Progenitor cell of endocrine pancreas (in vitro differentiated cells): ENCODE measurements at places on chromosomes 5 and 9.
A peak's percentile ranks its signal among the peaks of the same experiment; 100 is the strongest.

DNA sequence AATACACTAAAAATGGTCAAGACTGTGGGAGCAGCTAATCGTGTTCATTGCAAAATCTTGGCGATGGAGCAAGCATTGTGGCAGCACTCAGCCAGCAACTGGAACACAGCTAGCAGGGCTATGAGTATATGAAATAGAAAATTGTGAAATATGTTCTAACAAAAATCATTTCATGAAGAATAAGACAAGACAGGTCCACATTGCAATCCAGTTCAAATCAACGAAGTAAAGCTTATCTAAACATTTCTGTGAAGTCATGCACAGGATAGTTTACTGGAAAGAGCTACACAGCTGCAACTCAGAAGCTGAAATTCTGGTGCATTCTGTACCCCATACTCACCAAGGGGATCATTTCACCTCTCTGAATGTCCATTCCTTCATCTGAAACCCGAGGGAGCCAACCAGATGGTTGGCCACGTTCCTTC is 5.3 kb upstream of the NFIL3 start:
- DNase-seq: no peak

DNA sequence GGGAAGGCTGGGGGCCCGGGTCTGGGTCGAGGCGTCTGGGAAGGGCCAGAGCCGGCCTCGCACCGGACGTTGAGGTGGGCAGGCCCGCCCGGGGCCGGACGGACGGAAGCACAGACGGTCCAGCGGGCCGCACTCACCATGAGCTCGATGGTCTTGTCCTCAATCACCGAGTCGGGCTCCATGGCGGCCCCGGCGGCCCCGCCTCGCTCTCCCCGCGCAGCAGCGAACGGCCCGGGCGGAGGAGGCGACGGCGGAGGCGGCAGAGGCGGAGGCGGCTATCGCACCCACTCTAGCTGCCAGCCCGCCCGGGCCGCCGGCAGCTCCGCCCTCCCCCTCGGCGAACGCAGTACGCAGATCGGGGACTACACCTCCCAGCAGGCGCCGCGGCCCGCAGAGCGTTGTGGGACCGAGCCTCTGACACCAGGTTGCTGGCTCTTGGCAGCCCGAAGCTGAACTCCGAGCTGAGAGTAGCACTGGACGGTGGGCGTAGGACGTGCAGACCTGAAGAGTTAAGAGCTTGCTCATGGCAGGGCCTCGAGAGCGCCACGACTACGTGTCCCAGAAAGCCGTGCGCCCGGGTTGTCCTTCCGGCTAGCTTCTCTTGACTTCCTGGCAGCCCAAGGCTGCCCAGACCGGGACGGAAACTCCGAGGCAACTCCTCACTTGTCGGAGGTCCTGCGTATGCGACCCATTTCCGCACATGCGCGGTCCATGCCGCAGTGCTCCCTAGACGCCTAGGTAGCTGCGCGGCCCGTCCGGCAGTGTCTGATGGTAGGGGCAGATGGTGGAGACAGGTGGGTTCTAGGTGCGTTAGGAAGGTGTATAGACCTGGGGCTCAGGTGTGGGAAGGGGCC is at the start of gene FBXW11:
Gene FBXW11, minus strand, starts transcription at position 318 of the 854 bp plus-strand sequence. Its CDS starts 136 bp downstream, at position 182.
- peak; percentile 80 for DNase-seq

DNA sequence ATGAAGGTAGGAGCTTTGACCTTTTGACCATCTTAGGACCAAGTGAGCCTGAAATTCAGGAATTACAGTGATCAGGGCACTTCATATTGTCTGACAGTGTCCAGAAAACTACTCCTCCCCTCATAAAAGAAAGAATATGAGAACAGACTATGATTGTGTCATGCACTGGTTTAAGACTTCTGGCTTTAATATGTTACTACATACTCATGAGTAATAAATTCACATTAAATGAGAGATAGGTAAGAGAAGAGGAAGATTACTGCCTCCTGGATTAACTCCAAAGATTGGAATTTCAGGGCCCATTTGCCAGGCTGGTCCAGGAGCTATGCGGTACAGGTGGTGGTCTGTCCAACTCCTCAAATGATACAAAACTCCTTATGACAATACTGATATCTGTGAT is 213.5 kb upstream of the ADRA1B start:
- DNase-seq: no peak

- no peak for DNase-seq
Measured at GRCh38 chr9:127149010-127149409, 26.6 kb upstream of the ANGPTL2 start.

DNA sequence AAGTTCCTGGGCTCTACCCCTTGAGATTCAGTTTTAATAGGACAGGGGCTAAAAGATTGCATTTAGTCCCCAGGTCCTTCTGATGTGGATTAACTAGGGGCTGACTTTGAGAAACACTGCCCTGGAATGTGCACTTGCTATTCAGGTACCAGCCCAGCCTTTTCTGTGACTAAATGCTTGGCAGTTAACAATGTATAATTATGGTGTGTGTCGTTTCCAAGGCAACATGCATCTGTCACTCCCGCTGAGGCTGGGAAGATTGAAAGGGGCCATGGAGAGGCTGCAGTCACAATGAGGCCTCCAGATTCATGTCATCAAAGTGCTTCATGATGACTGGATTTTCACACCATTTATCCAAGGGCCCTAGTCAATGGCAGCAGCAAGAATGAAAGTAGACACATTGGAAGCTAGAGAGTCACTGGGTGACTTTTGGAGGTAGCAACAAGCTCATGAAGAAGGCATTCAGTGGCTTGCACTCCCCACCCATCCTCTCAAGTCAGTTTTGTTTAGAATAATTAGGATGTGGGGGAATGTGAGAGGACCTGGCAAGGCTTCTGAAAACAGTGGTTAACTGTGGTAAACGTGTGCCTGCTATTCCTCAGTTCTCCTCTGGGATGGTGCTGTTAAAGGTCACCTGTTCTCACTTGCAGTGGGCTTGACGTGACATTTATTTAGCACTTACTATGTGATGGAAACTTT is 28.3 kb downstream of the RAI14 start:
- no peak for DNase-seq

DNA sequence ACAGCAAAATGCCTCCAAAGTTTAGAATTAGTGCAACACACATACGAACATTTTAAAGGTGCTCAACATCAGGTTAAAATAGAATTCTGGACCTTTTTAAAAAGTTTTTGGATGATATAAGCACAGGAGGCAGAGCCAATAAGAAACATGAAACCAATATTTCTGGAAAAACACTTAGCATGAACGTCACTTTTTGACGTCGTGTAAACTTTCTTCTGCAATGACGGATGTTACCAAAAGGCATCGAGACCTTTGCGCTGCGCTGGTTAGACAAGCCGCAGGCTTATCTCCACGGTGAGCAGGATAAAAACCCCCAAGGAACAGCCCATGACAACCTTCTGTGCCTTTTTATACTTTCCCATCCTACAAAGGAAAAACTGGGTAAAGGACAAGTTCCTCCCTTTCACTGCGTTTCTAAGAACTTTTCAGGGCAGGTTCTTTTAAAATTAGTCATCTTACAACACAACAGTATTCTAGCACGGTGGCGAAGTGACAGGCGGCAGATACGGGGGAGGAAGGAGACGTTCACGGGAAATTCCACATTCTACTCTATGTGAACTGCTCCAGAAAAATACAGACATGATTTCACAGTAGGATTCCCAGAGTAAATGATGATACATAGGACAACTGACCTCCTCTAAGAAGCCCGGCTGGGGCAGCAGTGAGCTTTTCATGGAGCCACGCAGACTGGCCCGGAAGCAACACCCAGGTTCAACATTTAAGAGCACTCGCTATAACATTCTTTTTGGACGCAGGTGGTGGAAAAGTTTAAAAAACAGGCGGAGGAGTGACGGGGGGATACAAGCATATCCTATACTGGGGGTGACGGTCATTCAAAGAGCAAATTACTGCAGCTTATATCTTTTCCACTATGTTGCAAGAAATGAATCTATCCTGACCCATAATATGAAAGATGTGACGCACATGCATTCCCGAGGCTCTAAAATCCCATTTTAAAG is 52.4 kb downstream of the USP20 start:
- no peak for DNase-seq

DNA sequence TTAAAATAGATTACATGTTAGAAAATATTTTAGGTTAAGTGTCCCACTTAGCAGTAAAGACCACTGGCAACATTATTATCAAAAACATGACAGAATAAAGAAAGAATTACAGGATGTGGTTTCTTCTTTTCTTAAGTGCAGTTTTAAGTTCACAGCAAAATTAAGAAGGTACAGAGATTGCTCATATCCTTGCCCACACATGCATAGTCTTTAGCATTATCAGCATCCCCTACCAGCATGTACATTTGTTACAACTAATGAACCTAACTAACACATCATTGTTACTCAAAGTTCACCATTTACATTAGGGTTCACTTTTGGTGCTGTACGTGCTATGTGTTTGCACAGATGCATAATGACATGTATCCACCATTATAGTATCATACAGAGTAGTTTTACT is 837.7 kb upstream of the CDH9 start:
- no peak for DNase-seq

DNA sequence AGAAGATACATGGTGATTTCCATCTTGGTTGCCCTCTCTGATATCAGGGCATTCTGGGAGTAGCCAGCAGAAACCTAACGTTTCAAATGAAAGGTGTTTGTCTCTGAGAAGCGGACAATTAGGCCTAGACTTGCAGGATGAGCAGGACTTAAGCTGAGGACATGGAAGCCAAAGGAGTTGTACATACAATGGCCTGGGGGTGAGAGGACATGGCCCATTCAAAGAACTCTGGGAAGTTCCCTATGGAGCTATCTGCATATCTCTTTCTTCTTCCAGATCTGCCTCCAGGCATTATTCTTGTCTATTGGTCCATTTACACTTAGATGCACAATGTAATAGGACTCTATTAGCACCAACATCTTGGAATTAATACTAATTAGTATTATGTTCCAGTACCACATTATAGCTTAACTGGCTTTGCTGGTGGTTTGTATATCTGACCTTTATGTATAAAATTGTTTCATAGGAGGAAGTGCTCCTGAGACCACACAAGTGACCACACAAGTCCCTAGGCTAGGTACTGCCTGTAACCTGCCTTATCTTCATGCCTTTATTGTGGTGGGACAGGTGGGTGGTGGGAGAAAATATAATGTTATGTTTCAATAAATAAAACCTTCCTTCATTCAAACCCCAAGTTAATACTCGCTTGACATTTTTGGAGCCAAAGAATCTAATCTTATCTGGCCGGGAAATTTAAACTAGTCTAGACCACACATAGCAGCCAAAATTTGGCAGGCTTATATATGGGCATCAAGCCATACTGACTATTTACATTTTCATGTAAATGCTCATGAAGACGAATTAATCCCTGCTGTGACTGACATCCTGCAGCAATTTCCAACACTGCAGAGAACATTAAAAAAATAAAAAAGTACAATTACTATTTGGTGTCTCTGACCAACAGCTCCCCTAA is 52.1 kb upstream of the EQTN start:
- no peak for DNase-seq

- DNase-seq: no peak
Measured at GRCh38 chr9:12464910-12465512, 228.2 kb upstream of the TYRP1 start.

GRCh38 chr9:26399556-26399955 is 493.0 kb downstream of the CAAP1 start:
- DNase-seq: no peak
